ENCODE measurements at places on chromosomes 12 and 14. TPM values are rescaled to one million over a fixed set of nuclear protein-coding genes. Genes with fewer than 3 reads are reported as not detected.

SSPN gene
- 109 TPM for total RNA-seq

KRT85 gene
- not detected for total RNA-seq

DAO gene
- total RNA-seq: not detected

PRH2 gene
- total RNA-seq: not detected

FGF6 gene
- total RNA-seq: not detected

CEBPE gene
- 0.29 TPM for total RNA-seq

DBX2 gene
- total RNA-seq: 0.19 TPM

DNAH10 gene
- not detected for total RNA-seq

DNA sequence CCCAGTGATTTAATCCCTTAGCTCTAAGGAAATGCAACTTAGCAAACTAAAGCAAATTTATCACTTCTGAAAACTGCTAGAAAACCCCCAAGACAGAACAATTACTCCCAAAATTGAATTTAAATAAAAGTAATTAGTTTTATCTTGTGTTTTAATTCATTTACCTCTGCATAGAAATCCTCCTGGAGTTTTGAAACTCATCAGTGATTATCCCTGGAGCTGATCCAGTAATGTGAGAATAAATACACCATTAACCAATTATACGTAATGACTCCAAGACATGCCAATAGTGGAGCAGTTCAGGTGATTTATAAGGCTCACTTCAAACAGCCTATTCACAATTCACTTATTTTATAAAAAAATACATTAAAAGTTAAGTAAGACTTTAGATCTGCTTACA lies 855.3 kb upstream of the FLRT2 start:
- DNase-seq: no peak

DNA sequence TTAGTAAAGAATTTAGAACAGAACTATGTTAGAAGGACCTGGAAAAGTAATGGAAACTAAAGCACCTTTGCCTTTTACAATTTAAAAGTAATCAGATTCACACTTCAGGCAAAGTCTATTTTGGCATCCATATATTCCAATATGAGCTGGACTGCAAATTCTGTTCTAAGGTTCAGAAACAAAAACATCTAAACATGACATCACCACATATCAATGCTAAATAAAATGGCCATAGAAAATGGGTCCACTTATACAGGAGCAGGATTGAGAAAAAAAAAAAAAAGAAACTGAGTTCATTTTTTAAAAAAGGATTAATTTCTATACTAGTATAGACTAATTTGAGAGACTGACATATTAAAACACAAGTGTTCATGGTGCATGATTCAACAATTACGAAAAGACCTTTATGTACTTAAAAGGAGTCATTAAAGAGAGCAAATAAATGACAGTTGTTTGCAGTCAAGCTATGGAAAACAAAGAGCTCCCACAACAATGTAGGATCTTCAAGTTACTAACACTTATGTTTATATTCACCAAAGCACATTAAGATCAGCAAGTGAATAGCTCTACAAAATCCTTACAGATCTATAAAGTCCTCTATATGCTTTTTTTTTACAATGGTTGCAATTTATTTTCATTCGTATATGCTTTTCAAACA lies 45.7 kb downstream of the DICER1 start:
- no peak for DNase-seq

GRCh38 chr14:99784508-99784907 lies 8.7 kb upstream of the EML1 start:
- no peak for DNase-seq

GRCh38 chr12:131199221-131199620 lies 245.5 kb downstream of the ADGRD1 start:
- DNase-seq: no peak

DNA sequence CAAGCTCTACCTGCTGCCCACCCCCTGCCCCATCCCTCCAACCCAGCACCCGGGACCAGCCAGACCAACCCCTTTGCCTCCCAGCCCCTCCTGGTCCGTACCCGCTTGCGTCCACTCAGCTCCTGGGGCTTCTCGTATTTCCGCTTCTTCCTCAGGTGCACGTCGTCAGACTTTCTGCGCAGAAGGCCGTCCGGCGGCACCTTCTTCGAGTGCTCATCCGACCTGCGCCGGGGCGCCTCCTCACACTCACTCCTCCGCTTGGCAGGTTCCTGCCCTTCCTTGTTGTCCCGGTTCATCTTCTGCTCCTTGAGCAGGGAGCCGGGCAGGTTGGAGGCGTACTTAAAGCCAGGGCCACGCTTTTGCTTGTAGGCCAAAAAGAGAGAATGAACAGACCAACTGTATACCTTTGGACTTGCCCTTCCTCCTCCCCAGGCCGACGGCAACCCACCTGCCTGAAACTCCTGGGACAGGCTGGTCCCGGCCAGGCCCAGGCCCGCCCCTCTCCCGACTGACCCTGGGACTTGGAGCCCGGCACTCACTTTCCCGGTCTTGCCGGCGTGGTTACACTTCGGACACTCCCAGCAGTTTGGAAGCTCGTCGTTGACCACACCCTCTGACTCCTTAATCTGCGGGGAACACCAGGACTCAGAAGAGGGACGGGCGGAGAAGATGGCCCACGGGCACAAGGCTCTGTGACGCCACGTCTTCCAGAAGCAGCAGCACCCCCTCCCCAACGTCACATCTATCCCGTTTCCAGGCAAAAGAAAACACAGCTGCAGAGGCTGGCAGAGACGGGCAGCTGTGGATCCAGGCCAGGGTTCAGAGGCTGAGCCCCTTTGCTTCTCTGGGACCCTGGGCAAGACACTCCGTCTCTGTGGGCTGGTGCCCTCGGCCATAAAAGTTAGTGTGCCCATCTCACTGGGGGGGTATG lies 44.3 kb downstream of the RNF34 start:
- no peak for DNase-seq

DNA sequence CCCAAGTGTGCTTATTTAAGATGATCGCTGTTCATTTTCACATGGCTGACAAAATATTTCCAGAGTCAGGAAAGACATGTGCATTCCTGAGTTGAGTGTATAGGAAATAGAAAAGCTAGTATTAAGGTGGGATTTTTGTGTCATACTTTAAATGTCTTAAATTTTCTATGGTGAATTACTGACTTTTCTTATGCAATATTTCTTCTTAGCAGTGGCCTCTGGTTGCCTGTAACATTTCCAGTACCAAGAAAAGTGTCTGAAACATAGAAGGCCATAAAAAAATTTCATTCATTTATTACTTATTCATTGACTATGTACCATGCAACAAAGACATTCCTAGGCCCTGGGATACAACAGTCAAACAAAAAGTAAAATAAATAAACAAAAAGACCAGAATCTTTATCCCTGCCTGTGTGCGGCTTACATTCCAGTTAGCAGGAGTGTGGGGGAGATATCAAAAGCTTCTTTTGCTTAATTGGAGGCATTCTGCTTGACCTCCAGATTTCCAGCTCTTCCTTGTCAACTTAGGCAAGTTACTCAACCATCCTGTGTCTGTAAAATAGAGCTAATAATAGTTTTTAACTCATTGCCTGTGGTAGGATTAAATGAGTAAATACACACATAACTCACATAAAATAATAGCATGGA lies 216.3 kb upstream of the FLRT2 start:
- no peak for DNase-seq

DNA sequence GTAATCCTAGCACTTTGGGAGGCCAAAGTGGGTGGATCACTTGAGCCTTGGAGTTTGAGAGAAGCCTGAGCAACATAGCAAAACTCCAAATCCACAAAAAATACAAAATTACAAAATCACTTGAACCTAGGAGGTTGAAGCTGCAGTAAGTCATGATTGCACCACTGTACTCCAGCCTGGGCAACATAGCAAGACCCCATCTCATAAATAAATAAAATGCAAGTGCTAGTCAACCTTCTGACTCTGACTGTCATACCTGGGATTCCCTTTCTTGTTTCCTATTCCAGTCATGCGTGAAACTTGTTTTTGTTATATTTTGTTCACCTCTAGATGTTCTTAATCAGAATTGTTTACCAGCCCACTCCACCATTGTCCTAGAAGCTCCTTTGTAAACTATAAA lies 31.4 kb downstream of the ABCD4 start:
- no peak for DNase-seq

- no peak for DNase-seq
These were observed 24.3 kb upstream of the OR6J1 start for GRCh38 chr14:22668417-22668816.

GRCh38 chr12:15268927-15269552 lies 47.8 kb upstream of the RERG start:
- DNase-seq: no peak

DNA sequence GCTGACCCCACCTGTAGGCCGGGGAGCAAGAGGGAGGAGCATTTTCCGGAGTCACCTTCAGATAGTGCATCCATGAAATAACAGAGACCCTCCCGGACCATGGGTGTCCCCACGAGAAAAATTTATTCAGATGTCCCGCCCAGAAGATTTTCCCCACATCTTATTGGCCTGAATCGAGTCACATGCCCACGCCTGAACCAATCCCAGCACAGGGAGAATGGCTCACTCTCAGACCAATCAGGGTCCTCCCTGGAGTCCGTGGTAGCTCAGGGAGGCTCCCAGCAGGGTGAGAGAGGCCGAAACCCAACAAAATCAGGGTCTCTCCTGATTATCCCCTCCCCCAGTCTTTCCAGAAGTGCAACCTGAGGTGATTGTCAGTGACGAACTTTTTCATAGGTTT lies 16.4 kb upstream of the NCOR2 start:
- no peak for DNase-seq

GRCh38 chr12:103707446-103707845 lies 120.4 kb downstream of the STAB2 start:
- no peak for DNase-seq

- DNase-seq: no peak
These were observed 788 bp downstream of the KRT72 start for GRCh38 chr12:52600475-52600874.

Data from aorta (tissue), 5 donors.